ENCODE measurements at places on chromosomes 1 and 21. TPM values are rescaled to one million over a fixed set of nuclear protein-coding genes. Genes with fewer than 3 reads are reported as not detected.

GRCh38 chr1:185156288-185156853 is 382 bp downstream of the TRMT1L start:
- no peak for DNase-seq

GRCh38 chr1:96515430-96515829 is 206.2 kb upstream of the PTBP2 start:
- no peak for DNase-seq

DNA sequence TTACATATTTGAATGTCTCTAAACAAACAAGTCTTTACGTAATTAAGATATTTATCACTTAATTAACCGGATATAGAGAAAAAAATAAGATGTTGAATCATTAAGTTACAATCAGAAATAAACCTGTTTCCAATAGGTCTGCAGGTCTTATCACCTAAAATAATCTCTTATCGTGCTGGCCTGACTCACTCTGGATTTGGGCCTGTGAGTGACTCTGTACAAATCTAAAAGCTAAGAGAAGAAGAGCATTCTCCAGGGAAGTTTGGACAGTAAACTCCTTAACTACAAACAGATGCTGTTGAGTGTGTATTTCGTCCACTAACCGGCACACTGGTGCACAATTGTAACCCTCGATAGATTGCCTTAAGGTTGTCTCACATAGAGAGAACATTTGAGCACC is 25.3 kb downstream of the CEP104 start:
- no peak for DNase-seq

GRCh38 chr1:20834780-20835179 is 47.7 kb upstream of the HP1BP3 start:
- DNase-seq = no peak

- DNase-seq = no peak
Observed at GRCh38 chr1:173423291-173423690, 53.8 kb upstream of the PRDX6 start.

GRCh38 chr1:48236716-48237470 is 14.4 kb downstream of the SLC5A9 start:
- DNase-seq = peak; percentile 27

SCMH1 gene
- total RNA-seq = 24.2 TPM
